Neural cell (in vitro differentiated cells): ENCODE measurements at places on chromosomes 16 and 17. TPM values are rescaled to one million over a fixed set of nuclear protein-coding genes. Genes with fewer than 3 reads are reported as not detected.

The NME2 gene
- 127 and 133 TPM in 2 replicates for polyA plus RNA-seq

The MT1M gene
- polyA plus RNA-seq = not detected in 2 replicates

The RNF112 gene
- polyA plus RNA-seq = 33.3 and 34.7 TPM in 2 replicates

The CDRT15 gene
- not detected in 2 replicates for polyA plus RNA-seq

The LGALS9C gene
- polyA plus RNA-seq = not detected in 2 replicates

The MYH2 gene
- polyA plus RNA-seq = 0.04 TPM in 1 of 2 replicates, not detected in the other

The TEKT1 gene
- 0.06 TPM in 1 of 2 replicates, not detected in the other for polyA plus RNA-seq

The TAC4 gene
- polyA plus RNA-seq = not detected in 2 replicates

The CHMP6 gene
- polyA plus RNA-seq = 32.8 and 35.1 TPM in 2 replicates

The MRM3 gene
- polyA plus RNA-seq = 20.0 and 24.0 TPM in 2 replicates

The CPD gene
- 14.1 and 14.3 TPM in 2 replicates for polyA plus RNA-seq

The SLC16A13 gene
- 0.90 TPM in 1 of 2 replicates, not detected in the other for polyA plus RNA-seq

The PDIA2 gene
- 109 and 142 TPM in 2 replicates for polyA plus RNA-seq

The ESRP2 gene
- not detected in 2 replicates for polyA plus RNA-seq

The C16orf54 gene
- not detected in 2 replicates for polyA plus RNA-seq
